ENCODE measurements at places on chromosomes 16 and 17. TPM values are rescaled to one million over a fixed set of nuclear protein-coding genes. Genes with fewer than 3 reads are reported as not detected.

- DNase-seq, result no peak
These were observed 1.3 kb downstream of the RILP start for GRCh38 chr17:1648173-1648962.

DNA sequence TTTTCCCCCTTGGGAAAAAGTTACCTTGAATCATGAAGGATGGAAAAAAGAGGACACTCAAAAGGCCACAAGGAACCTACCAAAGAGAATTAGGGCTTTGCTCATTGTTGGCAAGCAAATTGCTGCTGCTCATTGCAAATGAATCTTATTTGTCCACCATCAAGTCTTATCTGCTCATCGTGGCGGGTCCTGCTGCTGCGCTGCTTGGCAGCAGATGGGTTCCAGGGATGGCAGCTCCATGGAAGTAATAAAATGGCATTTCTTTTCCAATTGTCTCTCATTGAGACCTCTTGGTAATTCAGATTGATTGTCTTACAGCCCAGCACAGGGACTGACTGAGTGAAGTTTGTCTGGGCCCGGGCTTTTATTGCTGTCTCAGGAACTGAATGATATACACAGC is 118.7 kb downstream of the MRM1 start:
- DNase-seq, result no peak

The HS3ST4 gene
- not detected for total RNA-seq

The XYLT1 gene
- 59.4 TPM for total RNA-seq

The PKMYT1 gene
- 160 TPM for total RNA-seq

DNA sequence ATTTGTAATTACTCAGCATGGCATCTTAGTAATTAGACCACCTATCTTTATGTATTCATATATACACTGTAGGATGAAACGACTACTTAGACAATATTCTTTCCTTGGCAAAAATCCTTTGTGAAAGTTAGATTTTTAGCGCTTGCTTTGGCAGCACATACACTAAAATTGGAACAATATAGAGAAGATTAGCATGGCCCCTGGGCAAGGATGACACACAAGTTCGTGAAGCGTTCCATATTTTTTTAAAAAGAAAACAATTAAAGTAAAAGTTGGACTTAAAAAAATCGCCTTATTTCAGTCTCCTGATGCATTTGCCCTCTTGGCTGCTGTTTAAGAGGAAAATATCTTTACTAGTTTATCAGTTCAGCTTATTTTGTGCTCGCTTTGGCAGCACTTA is 10.5 kb downstream of the IGSF6 start:
- DNase-seq, result no peak

The ZNF263 gene
- total RNA-seq, result 25.0 TPM

The PTX4 gene
- total RNA-seq, result not detected
